Right lung (tissue), 10 donors: ENCODE measurements at places on chromosomes 5 and 9.

DNA sequence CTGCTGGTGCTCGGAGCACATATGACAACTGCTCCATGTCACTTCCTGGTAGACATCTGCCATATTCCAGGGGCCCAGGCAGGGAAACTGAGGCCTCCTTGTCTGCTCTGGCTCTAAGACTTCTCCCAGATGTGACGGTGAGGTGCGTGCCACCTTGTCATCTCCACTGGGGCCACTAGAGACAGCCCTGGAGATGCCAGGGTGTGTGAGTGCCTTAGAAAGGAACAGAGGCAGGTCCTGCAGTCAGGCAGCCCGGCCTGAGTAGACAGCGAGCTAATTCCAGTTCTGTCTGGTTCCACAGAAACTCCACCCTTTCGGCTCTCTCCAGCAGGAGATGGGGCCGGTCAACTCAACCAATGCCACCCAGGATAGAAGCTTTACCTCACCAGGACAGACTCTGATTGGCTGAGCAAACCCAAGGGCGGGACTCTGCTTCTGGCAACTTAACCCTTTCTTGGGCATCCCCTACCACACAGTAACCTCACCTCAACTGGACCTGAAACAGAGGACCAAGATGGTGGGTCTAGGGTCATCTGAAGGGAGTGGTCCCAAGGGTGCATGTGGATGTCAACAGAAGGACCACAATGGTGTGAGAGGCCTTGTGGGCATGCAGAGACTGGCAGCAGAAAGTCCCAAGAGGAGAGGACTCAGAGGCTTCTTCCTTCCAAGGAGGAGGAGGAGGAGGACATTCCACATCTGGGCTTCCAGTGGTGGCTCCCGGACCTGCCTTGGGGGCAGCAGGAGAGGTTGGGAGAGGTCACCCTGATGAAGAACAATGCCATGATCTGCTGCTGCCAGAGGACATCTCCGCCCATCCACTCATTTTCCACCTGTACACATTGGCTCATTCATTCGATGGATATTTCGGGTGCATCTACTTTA, 77.7 kb downstream of the RGS3 start:
- DNase-seq: peak; percentile 42

- no peak for DNase-seq
These were observed 15.2 kb upstream of the IRX4 start for GRCh38 chr5:1897816-1898450.

DNA sequence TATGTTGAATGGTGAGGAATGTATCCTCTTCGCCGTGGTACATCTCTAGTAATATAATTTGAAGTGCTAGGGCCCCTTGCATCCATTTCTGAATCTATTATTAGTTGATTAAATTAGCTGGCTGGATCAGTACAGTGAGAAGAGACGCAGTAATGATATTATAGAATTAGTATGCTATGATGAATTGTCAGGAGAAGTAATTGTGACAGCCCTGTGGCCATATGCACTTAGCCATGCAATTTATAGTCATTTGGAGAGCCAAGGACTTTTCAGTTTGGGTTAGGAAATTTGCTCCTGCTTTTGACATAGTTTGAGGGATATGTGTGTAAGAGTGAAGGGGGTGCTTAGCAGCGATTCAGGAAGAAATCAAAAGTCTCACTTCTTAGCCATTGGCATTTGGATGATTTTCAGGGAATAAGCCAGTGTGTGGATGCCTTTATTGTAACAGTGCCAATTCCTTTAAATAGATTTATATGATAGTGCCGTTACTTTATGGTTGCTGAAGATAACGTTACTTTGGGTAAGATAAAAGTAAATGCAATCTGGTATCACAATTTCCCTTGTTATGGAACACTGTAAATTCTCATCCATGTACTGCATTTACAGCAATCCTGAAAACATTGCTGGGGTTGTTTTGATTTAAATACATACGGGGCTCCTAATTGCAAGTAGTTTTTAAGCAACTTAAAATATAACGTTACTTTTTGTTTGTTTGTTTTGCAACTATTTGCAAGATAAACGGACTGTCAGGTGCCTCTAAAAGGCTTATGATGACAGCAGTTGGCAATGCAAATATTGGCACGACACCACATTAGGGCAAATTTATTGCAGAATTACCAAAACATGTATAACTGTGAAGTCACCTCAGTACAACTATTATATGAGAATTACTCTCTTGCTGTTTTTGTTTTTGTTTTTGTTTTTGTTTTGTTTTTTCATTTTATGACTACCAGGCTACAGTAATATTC, 875.4 kb upstream of the WWC1 start:
- no peak for DNase-seq

DNA sequence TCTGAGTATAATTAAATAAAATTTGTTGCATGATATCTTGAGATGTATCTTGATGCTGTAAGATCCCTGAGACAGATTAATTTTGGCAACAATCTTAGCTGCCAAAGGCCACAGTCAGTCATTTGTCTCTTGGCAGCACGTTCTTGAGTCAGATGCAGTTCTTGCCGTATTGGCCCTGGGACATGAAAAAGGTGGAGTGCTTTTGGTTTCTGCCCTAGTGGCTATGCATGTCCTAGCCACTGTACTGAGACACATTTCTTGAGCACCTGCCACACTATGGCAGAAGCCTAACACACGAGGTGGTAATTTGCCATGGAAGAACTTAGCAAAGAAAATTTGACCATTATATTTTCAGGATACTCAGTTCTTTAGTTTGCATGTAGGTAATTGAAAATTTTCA, 45.0 kb upstream of the PHF2 start:
- no peak for DNase-seq

- no peak for DNase-seq
These were observed 497.4 kb upstream of the CCNG1 start for GRCh38 chr5:162939991-162940390.

DNA sequence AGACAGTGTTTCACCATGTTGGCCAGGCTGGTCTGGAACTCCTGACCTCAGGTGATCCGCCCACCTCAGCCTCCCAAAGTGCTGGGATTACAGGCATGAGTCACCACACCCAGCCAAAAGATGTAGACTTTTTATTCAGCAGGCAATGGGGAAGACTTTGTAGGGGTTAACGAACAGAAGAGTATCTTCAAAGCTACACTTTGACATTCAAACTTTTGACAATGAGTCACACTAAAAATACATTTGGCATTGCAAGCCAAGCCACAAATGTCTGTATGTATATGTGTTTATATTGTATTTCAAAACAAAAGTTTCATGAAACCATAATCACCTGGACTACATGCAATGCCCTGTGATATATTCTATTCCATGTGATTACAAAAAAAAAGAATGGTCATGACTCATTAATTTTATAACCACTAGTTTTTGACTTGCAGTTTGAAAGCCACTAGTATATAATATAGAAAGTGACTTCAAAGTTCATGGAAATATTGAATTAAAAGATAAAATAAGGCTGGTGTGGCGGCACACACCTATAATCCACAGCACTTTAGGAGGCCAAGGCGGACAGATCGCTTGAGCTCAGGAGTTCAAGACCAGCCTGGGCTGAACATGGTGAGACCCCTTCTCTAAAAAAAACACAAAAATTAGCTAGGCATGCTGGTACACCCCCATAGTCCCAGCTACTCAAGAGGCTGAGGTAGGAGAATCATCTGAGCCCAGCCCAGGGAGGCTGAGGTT, 8.3 kb downstream of the DIMT1 start:
- no peak for DNase-seq

GRCh38 chr9:12272471-12273120, 420.6 kb upstream of the TYRP1 start:
- DNase-seq: no peak

DNA sequence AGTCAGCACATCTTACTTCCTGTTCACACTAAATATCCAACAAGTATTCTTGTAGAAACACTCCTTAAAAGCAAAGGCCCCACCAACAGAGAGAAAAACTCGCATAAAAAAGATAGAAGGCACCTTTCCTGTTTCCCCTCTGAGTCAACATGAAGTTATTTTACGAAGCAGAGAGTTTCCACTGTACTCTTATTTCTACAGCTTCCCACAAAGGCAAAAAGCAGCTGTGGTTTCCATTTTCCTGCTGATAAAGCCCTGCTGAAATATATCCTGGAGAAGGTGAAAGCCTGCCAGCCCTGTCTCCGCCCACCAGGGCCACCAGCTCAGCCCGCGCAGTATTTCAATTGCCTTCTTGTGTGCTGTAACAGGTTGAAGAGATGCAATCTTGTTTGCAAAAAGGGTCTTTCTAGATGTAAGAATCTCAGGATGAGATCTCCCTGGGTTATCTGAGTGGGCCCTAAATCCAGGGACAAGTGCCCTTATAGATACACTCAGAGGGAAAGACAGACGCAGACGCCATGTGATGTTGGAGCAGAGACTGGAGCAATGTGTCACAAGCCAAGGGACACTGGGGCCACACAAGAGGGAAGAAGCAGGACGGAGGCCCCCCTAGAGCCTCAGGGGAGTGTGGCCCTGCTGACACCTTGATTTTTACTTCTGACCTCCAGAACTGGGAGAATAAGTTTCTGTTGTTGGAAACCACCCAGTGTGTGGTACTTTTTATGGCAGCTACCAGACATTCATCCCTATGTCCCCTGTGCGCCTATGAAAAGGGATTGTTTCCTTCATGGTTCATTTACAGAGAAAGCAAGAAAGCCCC, 19.9 kb downstream of the SEMA4D start:
- DNase-seq: peak; percentile 13

DNA sequence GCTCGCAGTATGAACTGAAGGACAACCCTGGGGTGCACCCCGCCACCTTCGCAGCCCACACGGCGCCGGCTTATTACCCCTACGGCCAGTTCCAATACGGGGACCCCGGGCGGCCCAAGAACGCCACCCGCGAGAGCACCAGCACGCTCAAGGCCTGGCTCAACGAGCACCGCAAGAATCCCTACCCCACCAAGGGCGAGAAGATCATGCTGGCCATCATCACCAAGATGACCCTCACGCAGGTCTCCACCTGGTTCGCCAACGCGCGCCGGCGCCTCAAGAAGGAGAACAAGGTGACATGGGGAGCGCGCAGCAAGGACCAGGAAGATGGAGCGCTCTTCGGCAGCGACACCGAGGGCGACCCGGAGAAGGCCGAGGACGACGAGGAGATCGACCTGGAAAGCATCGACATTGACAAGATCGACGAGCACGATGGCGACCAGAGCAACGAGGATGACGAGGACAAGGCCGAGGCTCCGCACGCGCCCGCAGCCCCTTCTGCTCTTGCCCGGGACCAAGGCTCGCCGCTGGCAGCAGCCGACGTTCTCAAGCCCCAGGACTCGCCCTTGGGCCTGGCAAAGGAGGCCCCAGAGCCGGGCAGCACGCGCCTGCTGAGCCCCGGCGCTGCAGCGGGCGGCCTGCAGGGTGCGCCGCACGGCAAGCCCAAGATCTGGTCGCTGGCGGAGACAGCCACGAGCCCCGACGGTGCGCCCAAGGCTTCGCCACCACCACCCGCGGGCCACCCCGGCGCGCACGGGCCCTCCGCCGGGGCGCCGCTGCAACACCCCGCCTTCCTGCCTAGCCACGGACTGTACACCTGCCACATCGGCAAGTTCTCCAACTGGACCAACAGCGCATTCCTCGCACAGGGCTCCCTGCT, 3.8 kb downstream of the IRX1 start:
- no peak for DNase-seq
